SK-N-DZ (cell line): ENCODE measurements at places on chromosomes 11 and 22.

- DNase-seq = no peak
These were observed 1.9 kb downstream of the NNMT start for GRCh38 chr11:114297806-114298709.

GRCh38 chr22:20196094-20196842 is 45.4 kb upstream of the CCDC188 start:
- DNase-seq = no peak

DNA sequence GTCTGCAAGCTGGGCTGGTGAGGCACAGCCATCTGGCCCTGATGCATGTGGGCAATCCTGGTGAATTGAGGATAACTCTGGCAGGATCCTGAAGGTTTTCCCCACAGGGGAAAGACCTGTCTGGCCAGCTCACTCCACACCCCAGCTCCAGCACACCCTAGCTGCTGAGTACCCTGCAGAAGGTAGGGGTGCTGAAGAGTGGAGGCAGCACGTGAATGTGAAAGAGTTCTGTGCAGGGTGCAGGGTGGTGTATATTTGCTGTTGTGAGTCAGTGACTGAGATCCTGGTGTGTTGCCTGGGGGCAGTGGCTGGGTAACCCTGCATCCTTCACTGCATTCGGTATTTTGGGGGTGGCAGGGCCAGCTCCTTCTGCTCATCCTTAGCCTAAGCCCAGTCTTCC is 22.4 kb downstream of the DGAT2 start:
- no peak for DNase-seq

GRCh38 chr11:68471360-68472340 is 11.1 kb downstream of the PPP6R3 start:
- no peak for DNase-seq

DNA sequence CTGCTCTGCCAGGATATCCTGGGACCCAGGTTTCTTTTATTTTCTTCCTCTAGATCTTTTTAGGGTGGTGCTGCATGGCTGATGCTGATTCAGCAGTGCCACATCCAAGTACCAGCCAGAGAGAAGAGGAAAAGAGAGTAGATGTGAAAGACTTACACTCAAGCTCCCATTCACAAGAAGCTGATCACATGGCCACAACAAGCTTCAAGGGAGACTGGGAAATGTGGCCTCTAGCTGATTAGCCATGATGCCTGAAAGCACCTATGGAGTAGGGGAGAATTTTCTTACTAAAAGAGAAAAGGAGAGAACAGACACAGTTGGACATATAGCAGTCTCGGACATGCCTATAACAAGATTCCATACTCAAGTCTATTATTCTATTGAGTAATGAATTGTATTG is 34.4 kb upstream of the FJX1 start:
- no peak for DNase-seq

GRCh38 chr22:25197340-25197739 is 2.3 kb upstream of the CRYBB3 start:
- no peak for DNase-seq

DNA sequence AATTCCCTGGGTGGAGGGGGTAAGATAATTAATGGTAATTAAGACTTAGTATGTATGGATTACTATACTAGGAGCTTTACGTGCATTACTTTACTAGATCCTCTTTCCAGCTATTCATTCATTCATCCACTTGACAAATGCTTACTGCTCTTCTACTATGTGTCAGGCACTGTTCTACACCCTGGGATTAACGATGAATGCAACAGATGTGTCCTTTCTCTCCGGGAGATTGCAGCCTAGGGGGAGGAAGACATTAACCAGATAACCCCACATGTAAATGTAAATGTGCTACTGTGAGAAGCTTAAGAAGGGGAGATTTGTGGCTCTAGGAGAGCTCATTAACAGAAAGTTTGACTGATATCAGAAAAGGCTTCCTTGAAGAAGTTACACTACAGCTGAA is 1.7 kb downstream of the ANKK1 start:
- DNase-seq = no peak

DNA sequence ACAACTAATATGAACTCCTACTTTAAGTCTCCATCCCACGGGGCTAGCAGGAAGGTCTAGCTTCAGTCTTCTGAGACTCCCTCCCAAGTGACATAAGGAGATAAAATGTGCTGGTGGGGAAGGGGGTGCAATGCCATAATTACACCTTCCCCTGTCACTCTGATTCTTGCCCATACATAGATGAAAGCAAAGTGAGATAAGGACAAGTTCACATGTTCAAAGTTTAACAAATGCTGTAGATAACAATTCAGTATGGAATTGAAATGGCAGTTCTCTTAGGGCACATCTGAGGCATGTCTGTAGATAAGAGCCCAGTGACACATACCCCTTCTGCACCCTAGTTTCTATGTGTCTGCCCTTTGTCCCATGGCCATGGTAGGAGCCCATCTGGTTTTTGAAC is 38.2 kb upstream of the PANX1 start:
- no peak for DNase-seq

DNA sequence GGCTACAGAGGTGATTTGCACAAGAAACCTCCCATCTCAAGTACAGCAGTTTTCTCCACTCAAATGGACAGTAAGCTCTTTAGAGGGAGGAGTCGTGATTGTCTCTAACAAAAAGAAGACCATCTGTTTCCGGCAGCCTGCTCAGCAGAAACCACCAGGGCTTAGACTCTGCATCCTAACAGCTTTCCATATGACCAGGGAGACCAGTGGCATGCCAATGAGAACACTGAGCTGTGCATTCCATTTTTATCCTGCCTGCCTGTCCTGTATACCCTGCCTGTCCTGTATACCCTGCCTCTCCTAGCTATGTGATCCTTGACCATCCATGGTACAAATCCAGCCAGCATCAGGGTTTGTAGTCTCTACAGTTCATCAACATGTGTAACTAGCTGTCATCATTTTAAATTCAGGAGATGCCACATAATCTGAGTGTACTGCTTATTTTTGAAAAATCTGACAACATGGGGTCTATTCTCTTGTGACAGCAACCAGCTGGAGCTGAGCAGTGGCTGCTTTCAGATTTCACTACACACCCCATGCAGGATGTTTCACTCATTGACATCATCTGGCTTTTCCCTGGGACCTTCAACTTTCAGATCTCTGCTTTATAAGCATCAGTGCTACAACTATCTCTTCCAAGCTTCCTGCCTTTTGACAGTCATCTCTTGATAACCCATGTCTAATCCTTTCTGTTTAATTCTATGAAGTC is 50.5 kb upstream of the POU2AF2 start:
- no peak for DNase-seq

GRCh38 chr11:111983187-111983986 is 41.8 kb upstream of the DLAT start:
- no peak for DNase-seq

DNA sequence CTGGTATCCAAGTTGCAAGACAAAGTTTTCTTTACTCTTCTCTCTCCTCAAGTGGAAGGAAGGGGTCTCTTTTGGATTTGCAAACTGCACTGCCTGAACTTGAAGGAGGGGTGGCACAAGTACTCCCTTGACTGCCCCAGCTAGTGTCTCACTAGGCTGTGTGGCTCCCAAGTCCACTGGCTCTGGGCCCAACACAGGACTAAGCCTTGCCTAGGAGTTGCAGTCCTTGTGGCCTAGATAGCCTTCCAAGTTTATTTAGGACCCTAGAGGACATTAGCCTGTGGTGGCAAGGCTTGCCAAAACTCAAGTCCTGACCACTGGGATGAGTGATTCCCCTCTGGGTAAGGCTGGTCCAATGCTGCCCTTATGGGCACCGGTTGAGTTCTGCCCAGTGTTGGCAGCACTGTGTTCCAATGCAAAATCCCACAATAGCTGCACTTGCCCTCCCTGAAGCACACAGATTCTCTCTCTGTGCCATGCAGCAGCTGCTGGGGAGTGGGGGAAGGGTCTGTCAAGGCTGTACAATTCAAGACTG is 10.2 kb upstream of the WEE1 start:
- no peak for DNase-seq

- no peak for DNase-seq
These were observed 11.9 kb downstream of the L3MBTL2 start for GRCh38 chr22:41216984-41217383.

GRCh38 chr11:2208691-2209369 is 37.2 kb upstream of the TH start:
- no peak for DNase-seq

DNA sequence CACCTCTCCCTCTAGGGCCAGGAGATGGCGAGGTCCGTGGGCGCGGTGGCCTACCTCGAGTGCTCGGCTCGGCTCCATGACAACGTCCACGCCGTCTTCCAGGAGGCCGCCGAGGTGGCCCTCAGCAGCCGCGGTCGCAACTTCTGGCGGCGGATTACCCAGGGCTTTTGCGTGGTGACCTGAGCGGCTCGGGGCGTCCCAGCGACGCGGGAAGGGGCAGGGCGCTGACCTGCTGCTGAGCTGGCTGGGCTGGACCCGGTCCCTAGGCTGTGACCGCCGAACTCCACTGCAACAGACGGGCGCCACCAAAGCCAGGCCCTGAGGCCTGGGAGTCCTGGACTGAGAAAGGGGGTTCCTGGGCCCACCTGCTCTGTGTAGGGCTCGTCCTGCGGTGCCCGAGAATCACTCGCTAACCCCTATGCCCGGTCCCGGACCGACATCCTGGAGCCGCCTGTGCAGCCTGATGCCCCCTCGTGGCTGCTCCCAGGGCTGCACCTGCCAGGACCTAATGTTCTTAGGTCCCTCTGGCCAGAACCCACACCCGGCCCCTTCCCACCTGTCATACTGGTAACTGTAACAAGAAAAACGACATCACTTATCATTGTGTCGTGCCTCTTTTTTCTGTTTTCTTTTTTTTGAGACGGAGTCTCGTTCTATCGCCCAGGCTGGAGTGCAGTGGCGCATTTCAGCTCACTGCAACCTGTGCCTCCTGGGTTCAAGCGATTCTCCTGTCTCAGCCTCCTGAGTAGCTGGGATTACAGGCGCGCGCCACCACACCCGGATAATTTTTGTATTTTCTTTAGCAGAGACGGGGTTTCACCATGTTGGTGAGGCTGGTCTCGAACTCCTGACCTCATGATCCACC is 15.0 kb downstream of the RHOD start:
- peak; percentile 65 for DNase-seq

DNA sequence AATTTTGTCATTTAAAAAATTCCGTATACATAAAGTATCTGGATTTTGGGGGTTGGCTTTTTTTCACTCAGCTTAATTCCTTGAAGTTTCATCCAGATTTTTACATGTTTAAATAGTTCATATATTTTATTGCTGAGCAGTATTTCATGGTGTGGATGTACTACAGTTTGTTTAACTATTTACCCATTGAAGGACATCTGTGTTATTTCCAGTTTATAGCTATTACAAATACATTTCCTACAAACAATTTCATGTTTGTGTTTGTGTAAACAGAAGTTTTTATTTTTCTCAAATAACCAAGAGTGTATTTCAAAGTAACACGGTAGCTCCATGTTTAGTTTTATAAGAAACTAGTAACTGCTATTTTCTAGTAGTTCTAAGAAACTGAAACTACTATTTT is 299.7 kb upstream of the ANO3 start:
- DNase-seq = no peak

DNA sequence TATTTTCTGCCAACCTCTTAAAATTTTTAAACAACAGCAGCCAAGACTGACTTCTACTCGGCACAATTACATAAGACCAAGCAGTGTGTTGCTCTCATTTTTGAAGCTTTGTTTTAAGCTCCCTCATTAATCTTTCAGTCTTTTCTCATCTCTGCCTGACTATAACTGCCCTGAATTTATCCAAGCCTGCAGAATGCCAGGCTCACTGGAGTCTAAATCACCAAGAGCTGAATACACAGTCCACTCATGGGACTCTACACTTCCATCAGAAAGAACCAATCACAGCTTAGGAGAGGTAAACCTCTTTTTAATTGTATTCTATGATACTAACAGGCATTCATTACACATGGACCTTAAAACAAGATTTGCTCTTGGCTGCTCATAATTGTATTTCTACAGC is 178.7 kb downstream of the CADM1 start:
- no peak for DNase-seq

- no peak for DNase-seq
These were observed 84.0 kb downstream of the SLC36A4 start for GRCh38 chr11:93113824-93114223.

GRCh38 chr11:67532889-67533288 is 9.6 kb upstream of the CABP2 start:
- DNase-seq = no peak

GRCh38 chr11:119433358-119433725 is 10.4 kb upstream of the THY1 start:
- DNase-seq = no peak

GRCh38 chr22:25497181-25497641 is 67.3 kb upstream of the GRK3 start:
- DNase-seq = no peak

DNA sequence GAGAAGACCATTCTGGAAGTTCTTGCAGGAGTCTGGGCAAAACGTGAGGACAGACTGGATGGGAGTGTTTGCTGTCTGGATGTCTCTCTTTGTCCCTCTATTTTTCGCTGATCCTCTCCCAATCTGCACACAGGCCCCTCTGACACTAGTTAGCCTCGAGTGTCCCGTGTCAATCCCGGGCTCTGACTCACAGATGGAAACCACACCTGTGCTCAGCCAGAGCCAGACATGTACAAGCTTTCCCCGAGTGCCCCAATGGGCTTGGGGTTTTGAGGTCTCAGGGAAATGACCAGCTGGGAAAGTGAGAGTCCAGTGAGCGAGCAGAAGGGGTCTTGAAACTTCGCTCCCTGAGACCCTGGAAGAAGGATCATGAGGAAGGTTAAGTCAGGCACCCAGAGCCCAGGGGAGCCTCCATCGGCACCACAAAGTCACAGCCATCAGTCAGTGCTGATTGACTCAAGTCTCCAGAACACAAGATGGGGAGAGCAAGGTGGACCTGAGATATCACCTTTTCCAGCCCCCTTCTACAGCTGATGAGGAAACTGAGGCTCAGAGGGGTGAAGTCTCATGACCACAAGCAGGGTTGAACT is 13.9 kb downstream of the APOL2 start:
- DNase-seq = no peak

- no peak for DNase-seq
These were observed 40.5 kb upstream of the CLTCL1 start for GRCh38 chr22:19331975-19332374.

DNA sequence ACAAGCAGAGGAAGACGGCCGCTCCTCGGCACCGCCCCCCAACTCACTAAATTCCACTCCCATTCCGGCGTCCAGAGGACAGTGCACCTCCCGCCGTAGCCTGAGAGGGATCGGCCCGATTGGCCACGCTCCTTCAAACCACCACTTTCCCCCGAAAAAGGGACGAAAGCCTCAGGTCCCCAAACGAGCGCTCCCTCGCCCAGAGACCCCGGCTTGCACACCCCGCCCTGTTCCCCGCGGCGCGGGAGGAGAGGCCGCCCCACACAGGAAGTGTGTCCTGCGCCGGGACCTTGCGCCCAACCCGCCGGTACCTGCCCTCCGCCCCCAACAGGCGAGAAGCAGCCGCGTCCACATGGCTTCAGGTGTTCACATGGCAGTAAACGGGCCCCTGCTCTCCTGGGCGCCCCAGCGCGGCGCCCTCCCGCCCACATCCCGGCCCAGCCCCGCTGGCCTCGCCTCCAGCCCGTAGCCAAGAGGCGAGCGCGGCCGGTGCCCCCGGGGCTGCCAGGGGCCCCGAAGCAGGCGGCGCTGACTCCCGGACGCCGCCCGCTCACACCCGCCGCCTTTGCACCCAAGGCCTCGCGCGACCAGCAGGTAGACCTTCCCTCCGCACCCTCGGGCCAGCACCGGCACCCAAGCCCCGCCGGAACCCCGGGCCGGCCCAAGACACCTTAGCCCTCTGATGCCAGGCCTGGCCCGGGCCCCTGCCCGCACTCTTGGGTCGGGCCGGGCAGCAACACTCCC is 849 bp downstream of the TCF20 start:
- DNase-seq = peak; percentile 49

- no peak for DNase-seq
These were observed 8.7 kb downstream of the GRIK4 start for GRCh38 chr11:120520091-120520822.
